T-cell (primary cell): ENCODE measurements at places on chromosomes 12 and 14.

GRCh38 chr12:72077111-72077820 is 138.6 kb downstream of the TPH2 start:
- no peak for DNase-seq

- DNase-seq, result no peak
Measured at GRCh38 chr12:122975790-122976647, 975 bp downstream of the OGFOD2 start.

DNA sequence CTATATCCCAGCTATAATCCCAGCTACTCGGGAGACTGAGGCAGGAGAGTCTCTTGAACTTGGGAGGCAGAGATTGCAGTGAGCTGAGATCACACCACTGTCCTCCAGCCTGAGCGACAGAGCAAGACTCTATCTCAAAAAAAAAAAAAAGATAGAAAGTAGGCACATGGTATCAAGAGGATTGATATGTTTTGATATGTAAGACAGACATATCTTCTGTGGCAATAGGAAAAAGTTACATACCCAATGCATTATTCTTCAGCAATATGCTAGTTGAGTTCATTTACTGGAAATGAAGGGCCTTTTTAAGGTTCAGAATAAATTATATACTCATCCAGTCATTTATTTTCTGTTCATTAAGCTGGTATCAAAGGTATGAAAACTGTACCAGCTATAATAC is 393.4 kb downstream of the GLT1D1 start:
- no peak for DNase-seq

- DNase-seq, result no peak
Measured at GRCh38 chr12:118874698-118875548, 106.4 kb upstream of the SRRM4 start.

DNA sequence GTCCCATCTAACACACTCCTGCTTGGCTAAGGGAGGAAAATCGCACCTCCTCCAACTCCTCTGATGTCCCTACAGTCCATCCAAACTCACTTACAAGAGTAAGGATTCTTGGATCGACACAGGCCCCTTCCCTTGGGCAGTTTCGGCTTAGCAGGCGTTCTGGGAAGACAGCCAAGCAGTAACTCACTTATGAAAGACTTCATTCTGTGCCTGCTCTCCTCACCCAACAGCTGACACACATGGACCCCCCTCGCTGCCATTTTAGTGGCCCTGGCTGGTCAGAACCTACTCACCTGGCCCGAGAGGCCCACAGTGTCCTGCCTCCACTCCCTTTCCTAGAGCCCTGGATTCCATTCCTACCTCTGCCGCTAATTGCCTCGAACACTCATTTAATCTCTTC is 52.3 kb upstream of the BCL2L14 start:
- no peak for DNase-seq

DNA sequence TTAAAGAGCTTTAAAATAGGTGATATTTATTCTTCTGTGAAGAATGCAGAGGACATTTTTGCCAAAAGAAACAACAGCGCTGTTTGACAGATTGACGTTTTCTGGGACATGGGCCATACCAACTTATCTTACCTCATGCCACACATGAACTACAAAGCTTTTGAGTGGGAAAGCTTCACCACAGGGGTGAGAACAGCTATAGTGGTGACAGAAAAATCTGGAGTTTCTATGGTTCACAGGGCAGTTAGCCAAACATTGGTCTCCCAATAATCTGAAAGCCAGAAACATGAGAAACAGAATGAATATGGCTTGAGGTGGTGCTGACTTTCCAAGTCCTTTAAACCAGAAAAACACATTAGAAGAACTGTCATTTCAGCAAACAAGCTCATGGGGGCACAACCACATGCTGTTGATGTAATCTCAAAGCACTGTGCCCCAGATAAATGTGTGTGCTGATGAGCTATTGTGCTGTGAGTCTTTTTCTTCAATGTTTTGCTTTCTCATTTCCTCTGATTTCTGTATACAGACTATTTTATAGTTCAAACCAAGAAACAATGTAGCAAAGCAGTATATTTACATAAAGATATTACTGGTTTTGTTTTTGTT is 905.4 kb downstream of the SLC16A7 start:
- DNase-seq, result no peak

DNA sequence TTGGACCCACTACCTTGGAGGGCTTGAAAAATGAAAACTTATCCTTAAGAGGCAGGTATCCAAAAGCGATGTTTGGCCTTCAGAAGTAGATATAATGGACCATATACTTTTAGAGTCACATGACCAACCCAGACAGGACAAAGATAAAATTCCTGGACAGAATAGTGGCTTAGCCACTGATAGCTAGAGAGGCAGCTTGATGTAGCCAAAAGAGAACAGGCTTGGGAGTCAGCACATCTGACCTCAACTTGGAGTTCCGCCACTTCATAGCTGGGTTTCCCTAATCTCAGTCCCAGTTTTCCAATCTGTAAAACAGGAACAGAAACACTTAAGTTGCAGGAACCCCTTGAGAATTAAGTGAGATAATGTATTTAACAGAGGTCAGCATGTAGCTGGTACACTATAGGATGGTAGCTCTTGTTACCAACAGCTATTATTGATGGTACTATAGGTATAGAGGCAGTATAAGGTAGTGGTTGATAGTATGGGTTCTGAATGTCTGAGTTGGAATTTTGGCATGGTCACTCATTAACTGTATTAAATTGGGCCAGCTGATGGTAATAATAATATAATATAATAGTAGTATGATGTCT is 63.2 kb upstream of the USP44 start:
- no peak for DNase-seq

DNA sequence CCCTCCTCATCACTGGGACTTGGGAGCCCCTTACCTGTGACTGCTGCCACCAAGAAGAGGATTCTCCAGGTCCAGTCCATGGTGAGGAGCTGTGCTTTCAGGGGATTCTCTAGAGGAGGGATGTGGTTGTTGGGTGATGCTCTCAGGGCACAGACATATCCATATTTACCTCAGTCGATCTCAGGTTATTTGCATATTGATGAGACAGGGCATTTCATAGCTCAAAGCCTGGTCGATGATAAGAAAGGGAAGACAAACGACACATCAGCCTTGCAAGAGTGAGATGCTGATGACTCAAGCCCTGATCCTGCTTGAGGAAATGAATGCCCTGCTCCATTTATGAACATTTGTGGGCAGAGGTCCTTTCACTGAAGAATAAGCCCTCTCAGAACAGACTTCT is 981.0 kb downstream of the TMEM121 start:
- no peak for DNase-seq

- peak; percentile 55 for DNase-seq
Measured at GRCh38 chr12:53065975-53066931, 12.9 kb downstream of the SPRYD3 start.

DNA sequence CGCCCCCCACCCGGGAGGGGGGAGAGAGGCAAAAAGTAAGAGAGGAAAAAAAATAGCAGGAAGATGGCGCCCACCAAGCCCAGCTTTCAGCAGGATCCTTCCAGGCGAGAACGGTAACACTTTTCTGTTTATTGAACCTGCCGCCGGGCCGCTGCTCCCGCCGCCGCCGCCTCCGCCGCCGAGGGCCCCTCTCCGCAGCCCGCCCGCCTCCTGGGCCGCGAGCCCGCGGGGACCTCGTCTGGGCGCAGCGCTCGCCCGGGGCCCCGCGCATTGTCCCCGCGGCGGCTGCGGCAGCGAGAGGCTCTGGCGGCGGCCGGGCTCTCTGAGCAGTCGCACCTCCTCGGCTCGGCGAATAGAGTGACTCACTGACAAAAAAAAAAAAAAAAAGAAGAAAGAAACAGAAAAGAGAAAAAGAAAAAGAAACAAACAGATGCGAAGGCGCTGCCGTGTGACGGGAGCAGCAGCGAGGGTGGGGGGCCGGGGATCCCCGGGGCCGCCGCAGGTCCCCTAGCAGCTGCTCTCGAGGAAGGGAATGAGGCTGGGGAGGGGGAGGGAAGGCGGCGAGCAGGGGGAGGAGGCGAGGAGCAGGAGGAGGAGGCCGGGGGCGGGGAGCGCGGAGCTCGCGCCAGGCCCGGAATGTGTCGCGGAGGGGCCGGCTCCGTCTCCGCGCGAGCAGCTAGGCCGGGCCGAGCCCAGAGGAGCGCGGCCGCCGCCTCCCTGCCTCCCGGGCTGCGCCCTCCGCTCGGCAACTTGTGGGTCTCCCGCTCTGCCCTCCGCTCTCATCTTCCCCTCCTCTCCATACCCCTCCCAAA is 781 bp downstream of the NPAS3 start:
- no peak for DNase-seq

GRCh38 chr12:123513805-123514204 is 19.7 kb downstream of the RILPL1 start:
- DNase-seq, result no peak

DNA sequence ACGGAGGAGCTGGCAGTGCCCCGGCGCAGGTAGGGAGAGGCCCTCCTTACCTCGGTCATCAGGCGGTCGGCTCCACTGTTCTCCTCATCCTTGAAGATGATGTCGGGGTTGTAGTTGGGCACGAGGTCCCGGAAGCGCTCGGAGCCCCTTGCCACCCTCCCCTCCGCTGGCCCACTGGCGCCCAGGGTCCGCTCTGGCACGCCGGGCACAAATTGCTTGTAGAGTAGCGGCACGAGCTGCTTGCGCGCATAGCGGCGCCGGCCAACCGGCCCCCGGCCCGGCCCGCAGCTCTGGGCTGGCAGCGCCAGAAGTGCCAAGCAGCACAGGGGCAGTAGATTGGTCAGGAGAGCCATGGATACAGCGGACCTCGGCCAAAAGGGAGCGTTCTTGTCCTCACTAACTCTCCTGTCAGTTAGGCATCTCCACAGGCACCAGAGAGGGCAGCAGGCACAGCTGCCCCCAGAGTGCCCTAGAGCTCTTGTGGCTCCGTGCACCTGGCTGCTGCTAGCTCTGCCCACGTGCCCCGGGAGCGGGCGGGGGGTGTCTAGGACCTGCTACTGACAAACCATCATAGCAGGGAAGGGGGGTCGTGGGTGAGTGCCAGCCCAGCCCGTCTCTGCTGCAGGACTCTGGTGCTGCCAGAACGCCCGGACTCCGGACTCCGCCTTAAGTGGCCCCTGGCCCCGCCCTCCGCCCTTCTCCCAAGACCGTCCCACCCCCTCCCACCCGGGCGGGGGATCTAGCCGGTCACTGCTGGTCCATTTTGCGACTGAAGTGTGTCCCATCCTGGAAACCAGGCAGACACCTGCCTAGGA is at the start of gene DHH:
TSS of gene DHH (minus strand) at position 642 of the 815 bp plus-strand sequence. CDS start at position 353, 289 bp downstream.
- DNase-seq, result no peak

GRCh38 chr12:89838833-89839232 is 130.2 kb upstream of the ATP2B1 start:
- no peak for DNase-seq

GRCh38 chr12:130589540-130590317 is 126.4 kb downstream of the RIMBP2 start:
- DNase-seq, result no peak

DNA sequence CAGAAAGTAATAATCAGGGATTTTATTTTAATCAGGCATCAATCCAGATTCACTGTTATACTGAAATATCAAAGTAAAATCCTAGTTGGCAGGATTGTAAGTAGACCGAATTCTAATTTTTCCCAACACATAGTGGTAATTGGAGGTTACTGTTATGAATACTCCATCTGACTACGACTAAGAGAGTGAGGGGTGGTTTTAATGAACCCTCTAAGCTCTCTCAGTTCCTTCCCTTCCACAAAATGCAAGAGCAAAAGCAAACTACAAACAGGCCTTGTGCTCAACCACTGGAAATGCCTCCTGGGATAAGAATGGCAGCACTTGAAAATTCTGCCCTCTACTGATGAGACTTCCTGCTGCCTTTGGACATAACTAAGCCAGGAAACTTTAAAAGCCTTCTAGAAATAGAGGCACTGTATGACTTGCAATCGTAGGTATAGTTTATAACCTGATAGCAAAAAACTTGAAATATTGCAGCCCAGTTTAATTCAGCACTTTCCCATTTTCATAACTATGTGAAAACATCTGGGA is 184.8 kb downstream of the SLC16A7 start:
- no peak for DNase-seq

GRCh38 chr12:124929649-124930419 is 15.4 kb upstream of the UBC start:
- no peak for DNase-seq

GRCh38 chr12:11513288-11513687 is 117.9 kb upstream of the PRB2 start:
- DNase-seq, result no peak

GRCh38 chr12:77746096-77746495 is 84.6 kb upstream of the NAV3 start:
- no peak for DNase-seq

GRCh38 chr12:12926571-12927071 is 25.3 kb downstream of the GPRC5D start:
- DNase-seq, result no peak
